Myometrial cell (primary cell): ENCODE measurements at places on chromosomes 6 and 20. TPM values are rescaled to one million over a fixed set of nuclear protein-coding genes. Genes with fewer than 3 reads are reported as not detected.

SPATS1 gene
- not detected in 2 replicates for total RNA-seq

NKAPL gene
- total RNA-seq = 0.29 and 1.6 TPM in 2 replicates

OVOL2 gene
- total RNA-seq = not detected in 2 replicates

OR2B2 gene
- not detected in 2 replicates for total RNA-seq

TCFL5 gene
- 10.1 and 15.0 TPM in 2 replicates for total RNA-seq

KCNB1 gene
- total RNA-seq = 0.29 TPM in 1 of 2 replicates, not detected in the other

NMBR gene
- total RNA-seq = not detected in 2 replicates

L3MBTL1 gene
- 2.9 and 6.6 TPM in 2 replicates for total RNA-seq

GPR63 gene
- 1.1 and 1.2 TPM in 2 replicates for total RNA-seq

OTOR gene
- not detected in 2 replicates for total RNA-seq

NFATC2 gene
- not detected in 2 replicates for total RNA-seq

IYD gene
- total RNA-seq = not detected in 2 replicates

FOXP4 gene
- total RNA-seq = 5.1 and 5.8 TPM in 2 replicates

MICB gene
- total RNA-seq = 25.7 and 26.2 TPM in 2 replicates

HDGFL1 gene
- not detected in 2 replicates for total RNA-seq

FRK gene
- total RNA-seq = 0.18 and 0.29 TPM in 2 replicates

GMDS gene
- total RNA-seq = 6.6 and 21.4 TPM in 2 replicates
